ENCODE measurements at places on chromosomes 3 and 15. TPM values are rescaled to one million over a fixed set of nuclear protein-coding genes. Genes with fewer than 3 reads are reported as not detected.

SERPINI2 gene
- not detected for total RNA-seq

COL6A5 gene
- total RNA-seq: not detected

- DNase-seq: no peak
Observed at GRCh38 chr15:41080144-41080543, 35.9 kb downstream of the INO80 start.

DNA sequence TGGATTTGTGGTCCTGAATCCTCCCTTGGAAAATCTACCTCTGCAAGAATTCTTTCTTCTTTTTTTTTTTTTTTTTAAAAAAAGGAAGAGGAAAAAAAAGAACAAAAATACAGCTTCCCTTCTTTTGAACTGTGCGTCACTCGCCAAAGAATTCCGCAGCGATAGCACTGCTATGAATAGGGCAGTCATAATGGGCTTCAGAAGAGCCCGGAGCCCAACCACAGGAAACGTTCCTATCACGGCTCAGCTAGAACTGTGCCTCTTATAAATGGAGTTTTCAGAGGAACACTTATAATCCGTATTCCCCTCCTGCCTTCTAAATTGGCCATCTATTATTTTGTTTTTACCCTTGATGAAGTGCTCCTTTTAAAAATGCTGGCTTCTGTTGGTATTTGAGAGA lies 227.7 kb downstream of the ADAMTS17 start:
- no peak for DNase-seq

- no peak for DNase-seq
Observed at GRCh38 chr3:89525609-89526008, 418.2 kb downstream of the EPHA3 start.

- peak; percentile 100 for DNase-seq
Observed at GRCh38 chr15:66883284-66883911, 181.4 kb downstream of the SMAD6 start.

- no peak for DNase-seq
Observed at GRCh38 chr15:73570355-73571032, 62.7 kb downstream of the NPTN start.

- no peak for DNase-seq
Observed at GRCh38 chr3:50269460-50269859, 513 bp downstream of the SEMA3B start.

DNA sequence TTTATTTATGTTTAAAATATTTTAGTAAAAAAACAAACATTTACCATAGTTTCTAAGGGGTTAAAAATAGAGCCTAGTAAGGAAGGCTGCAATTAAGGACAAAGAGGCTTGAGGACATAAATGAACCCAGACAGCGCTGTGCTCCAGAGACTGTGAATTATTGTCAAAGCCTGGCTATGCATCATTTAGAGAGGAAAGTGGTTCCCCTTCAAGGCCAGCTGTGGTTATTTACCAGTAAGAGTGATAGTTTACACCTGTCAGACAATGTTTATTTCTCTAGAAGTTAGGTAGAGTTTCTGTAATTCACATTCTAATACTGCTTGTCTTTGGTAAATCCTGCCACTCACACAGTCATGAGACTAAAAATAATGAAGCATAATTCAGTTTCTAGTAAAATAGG lies 32.4 kb upstream of the PIK3R4 start:
- no peak for DNase-seq

Data from myocyte (in vitro differentiated cells).